ENCODE measurements at places on chromosomes 3 and 15.
A peak's percentile ranks its signal among the peaks of the same experiment; 100 is the strongest.

GRCh38 chr3:17592956-17593355 is 149.5 kb downstream of the TBC1D5 start:
- no peak for DNase-seq

DNA sequence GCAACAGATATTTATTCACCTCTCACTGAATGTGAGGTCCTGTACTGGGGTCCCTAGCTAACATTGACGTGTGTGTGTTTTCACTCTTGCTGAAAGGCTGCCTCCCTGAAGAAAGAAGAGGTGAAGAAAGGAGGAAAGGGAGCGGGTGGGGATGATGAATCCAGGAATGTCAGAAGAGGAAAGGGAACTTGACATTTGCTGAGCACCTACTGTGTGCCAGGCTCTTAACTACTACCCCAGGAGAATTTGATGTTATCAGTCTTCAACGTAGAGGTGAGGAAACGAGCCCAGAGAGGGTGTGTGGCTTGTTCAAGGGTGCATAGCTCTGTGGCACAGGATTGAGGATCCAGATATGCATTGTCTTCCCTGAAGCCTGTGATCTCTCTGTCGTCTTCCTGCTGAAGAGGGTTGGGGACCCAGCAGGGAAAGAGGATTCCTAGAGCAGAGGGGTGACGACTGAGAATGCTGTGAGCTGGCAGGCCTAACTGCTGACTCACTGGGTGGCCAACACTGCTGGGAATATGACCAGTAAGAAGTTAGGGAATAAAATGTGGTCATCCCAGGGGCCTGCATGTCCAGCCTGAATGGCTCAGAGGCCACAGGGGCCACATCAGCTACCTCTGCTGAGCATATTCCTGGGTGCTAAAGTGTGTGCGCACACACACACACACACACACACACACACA is 6.6 kb upstream of the ATP2B2 start:
- no peak for DNase-seq

DNA sequence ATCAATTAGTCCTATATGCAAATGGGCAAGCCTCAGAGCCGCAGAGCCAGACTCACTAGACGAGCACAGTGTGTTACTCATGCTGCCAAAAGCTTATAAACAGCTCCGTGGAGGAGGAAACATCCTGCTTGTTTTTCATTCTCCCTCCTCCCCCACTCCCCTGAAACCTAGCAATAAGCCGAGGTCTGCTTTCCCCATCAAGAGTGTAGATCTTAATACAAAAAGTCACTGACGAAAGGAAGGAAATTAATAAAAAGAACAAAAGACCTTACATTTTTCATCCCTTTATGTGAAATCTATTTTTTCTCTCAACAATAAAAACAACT is 88.5 kb downstream of the XXYLT1 start:
- DNase-seq = no peak

GRCh38 chr3:16318176-16318575 is 53.2 kb downstream of the OXNAD1 start:
- DNase-seq = no peak

DNA sequence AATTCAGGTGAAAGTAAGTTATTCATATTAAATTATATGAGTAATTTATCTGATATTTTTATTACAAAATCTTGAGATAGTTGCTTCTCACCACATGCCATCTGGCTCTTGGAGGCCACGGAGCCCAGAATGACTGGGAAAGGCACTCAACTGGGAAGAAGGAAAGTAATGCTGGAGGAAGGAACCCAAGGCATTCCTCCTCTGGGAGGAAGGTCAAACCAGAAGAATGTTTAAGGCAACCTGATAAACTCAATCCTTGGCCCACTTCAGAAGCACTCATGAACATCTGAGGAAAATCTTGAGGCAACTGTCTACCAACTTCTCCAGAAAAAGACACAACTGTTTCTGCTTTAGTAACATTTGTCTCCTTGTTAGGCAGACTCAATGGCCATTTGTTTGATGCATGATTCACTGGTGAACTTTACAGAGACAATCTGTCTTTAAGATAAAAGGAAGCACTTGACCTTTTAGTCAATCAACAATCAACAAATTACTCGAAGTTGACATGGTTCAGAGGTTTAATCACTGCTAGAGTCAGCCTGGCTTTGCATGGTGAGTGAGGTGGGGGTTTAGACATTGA is 261.4 kb upstream of the MME start:
- DNase-seq = no peak

- no peak for DNase-seq
Observed at GRCh38 chr3:156610154-156610553, 55.2 kb upstream of the SSR3 start.

- no peak for DNase-seq
Observed at GRCh38 chr3:102904629-102905028, 469.8 kb downstream of the ZPLD1 start.

DNA sequence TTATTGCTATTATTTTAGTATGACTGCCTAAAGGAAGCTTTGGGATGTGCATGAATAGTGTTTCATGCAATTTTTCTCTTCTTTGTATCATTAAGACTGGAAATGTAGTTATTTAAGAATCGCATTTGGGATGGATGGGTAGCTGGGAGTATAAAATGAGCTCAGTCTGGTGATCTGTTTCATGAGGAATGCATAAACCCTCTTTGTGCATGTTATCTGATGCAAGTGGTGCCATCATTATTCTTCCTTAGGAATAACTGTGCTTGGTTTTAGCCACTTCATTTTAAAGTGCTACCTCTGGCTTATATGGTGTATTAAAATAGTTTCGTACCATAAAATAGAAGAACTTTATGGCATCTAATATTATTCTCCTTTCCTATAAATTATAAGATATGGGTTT is 535.6 kb downstream of the GRM7 start:
- DNase-seq = no peak

GRCh38 chr3:183911763-183912506 is 27.3 kb upstream of the PARL start:
- no peak for DNase-seq

- no peak for DNase-seq
Observed at GRCh38 chr3:140830391-140830790, 111.2 kb upstream of the SLC25A36 start.

- no peak for DNase-seq
Observed at GRCh38 chr3:50520849-50521248, 17.4 kb upstream of the CACNA2D2 start.

- DNase-seq = no peak
Observed at GRCh38 chr3:38354588-38355330, 8.2 kb downstream of the XYLB start.

- DNase-seq = no peak
Observed at GRCh38 chr3:128343287-128344051, 123.2 kb downstream of the DNAJB8 start.

DNA sequence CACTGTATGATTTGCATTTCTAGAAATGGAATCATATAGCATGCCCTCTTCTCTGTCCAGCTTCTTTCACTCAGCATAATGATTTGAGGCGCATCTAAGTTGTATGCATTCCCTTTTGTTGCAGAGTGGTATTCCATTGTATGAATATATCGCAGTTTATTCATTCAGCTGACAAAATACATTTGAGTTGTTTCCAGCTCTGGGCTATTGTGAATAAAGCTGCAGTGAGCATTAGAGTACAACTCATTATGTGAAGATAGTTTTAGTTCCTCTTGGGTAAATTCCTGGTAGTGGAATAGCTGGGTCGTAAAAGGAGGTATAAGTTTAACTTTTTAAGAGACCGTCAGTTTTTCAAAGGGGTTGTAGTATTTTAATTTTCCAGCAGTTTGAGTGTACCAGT is 38.5 kb upstream of the POLR2M start:
- DNase-seq = no peak

DNA sequence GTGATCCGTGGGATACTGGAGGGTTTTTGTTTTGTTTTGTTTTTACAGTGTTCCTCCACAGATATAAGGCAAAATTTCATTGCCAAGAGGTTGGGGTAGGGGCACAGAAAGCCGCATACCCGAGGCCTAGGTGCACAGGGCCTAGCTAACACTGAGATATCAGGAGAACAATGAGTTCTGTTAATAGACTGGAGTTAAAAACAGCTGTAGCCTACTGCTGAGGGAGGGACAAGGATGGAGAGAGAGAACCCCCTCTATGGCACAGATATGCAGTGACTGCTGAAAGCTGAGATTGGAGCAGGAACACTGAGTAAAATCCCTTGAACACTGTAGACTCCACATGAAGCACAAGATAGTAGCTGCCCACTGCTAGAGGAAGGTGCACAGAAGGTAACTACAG is 53.1 kb upstream of the MAP3K13 start:
- no peak for DNase-seq

DNA sequence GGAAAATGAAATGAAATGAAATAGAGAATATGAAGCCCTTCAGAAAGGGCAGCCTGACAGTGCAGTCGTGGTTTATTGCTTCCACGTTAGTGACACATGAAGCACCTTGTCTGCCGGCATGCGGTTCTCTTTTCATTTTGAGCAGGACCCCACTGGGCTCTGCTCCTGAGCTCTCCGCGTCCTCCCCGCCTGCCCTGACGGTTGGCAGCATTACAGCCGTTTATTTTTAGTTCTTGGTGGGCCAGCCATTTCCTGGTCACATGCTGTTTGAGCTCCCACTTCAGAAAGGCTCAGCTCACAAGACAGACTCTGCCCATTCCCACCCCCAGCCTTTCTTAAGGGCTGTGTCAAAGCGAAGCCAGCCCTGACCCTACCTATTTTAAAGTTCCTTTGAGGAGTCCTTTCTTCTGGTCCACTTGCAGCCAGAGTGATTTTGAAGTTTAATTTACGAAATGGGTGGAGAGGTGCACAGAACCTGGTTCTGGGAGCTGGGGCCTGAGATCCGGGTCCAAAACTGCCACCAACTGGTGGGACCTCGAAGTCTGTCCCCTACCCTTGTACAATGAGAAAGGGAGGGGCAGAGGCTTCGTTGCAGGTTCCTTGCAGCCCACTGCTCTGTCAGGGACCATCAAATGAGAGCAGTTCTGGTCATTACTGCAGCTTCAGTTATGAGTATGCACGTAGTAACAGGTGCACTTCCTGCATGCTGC is 60.1 kb downstream of the MGLL start:
- DNase-seq = no peak

DNA sequence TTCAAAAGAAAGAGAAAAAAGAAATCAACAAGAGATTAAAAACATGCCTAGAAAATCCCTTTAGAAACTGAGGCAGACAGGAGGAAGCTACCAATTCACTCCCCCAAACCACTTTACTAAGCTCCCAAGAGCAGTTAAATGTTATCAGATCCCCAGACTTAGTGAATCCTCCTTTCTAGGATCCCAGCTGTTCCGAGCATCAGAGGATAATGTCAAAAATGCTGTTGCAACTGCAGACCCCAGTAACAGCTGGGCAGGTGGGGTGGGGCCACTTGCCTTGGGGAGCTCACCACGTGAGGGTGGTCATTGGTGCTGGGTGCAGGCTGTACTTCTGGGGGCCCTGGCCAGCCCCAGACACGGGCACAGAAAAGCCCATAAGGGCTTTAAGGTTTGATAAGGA is 9.1 kb downstream of the POMGNT2 start:
- no peak for DNase-seq

GRCh38 chr15:37083610-37084009 is 16.7 kb downstream of the MEIS2 start:
- no peak for DNase-seq

GRCh38 chr3:132253262-132253878 is 63.8 kb upstream of the ACP3 start:
- peak; percentile 31 for DNase-seq

GRCh38 chr3:114496021-114496434 is 202.2 kb downstream of the TIGIT start:
- DNase-seq = no peak

All from NCI-H1930 (cell line).